DMS53 (cell line): ENCODE measurements at places on chromosomes 12 and 14.
A peak's percentile ranks its signal among the peaks of the same experiment; 100 is the strongest.

DNA sequence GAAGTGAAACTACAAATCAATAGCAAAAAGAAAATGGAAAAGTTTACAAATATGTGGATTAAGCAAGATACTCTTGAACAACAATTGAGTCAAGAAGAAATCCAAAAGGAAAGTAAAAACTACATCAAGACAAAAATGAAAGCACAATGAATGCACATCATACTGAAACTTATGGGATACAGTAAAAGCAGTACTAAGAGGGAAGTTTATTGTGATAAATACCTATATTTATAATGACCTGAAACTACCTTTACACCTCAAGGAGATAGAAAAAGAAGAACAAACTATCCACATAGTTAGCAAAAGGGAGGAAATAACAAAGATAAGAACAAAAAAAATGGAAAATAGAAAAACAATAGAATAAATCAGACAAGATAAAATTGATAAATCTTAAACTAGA is 375.0 kb downstream of the TRHDE start:
- no peak for DNase-seq

- DNase-seq = no peak
Observed at GRCh38 chr12:81874166-81874565, 115.0 kb upstream of the PPFIA2 start.

- peak; percentile 72 for DNase-seq
Observed at GRCh38 chr14:64671591-64671990, 32.6 kb upstream of the PLEKHG3 start.

DNA sequence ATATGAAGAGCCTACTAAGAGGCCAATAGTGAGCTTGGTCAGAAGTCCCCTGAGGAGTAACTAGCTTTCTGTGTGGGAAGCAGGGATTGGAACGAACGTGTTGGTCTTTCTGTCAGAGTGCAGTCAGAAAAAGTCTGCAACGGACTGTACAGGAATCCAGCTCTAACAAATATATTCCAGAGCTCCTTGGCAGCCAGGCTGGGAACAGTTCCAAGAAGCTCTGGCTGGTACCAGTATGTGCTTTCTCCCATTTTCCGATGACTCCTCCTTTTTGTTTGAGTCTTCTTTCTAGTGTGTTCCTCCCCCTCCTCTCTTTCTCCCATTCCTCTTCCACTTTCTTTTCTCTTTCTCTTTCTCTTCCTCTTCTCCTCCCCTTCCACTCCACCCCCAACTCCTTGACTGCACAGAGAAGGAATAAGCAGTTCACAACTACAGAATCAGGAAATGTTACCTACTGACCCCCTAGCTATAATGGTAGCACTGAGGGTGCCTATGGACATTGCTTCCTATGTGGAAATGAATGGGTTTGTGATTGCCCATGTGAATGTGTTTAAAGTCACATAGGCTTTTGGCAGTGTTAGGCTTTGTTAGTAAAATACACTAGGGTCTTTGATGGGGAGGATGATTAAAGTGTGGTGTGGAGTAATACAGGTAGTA is 59.9 kb downstream of the TTLL5 start:
- DNase-seq = no peak

DNA sequence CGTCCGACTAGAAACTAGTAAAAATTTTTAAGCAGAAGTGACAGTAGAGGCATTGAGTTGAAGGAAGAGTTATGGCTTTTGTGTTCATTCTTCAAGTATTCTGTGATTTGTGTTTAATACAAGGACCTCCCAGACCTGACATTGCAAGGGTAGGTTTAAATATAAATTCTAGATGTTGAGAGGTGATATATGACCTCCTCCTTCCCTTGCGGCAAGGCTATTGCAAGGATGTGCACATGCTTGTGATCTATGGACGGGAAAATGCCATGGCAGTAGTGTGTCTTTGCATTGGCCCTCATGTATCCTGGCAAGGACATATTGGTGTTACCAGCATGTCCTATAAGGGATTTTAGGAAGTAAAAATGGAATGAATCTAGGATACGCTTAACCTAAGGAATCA is 143.5 kb downstream of the NEDD1 start:
- no peak for DNase-seq

DNA sequence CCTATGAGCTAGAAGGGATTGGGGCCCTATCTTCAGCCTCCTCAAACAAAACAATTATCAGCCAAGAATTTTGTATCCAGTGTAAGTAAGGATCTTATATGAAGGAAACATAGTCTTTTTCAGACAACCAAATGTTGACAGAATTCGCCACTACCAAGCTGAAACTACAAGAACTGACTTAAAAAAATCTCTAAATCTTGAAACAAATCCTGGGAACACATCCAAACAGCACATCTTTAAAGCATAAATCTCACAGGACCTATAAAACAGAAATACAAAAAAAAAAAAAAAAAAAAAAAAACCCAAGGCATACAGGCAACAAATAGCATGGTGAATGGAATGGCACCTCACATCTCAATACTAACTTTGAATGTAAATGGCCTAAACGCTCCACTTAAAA is 41.3 kb upstream of the LMNTD1 start:
- DNase-seq = no peak

- no peak for DNase-seq
Observed at GRCh38 chr12:106511365-106511764, 71.4 kb upstream of the RFX4 start.

GRCh38 chr12:101935890-101936746 is 58.7 kb downstream of the DRAM1 start:
- DNase-seq = no peak

DNA sequence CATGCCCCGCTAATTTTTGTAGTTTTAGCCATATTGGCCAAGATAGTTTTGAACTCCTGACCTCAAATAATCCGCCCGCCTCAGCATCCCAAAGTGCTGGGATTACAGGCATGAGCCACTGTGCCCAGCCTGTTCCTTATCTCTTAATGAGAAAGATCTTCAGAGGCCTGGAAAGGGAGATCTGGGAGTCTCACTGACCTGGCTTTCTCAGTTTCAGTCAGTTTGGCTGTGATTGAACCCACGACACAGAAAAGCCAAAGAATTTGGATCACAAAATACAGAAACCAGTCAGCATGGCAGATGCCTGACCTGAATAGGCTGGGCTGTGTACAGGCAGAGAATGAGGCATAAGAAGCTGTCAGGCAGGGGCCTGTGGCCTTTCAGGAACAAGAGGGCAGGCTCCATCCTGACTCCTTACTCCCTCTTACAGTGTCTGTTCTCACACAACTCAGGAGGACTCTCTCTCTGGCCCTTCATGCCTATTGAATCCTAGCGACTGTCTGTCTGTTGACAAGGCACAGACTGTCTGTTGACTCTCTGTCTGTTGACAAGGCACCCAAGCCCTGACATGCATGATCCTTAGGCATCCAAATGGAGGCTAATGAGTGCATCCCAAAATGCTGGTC is 366.5 kb upstream of the CCDC196 start:
- DNase-seq = peak; percentile 13

DNA sequence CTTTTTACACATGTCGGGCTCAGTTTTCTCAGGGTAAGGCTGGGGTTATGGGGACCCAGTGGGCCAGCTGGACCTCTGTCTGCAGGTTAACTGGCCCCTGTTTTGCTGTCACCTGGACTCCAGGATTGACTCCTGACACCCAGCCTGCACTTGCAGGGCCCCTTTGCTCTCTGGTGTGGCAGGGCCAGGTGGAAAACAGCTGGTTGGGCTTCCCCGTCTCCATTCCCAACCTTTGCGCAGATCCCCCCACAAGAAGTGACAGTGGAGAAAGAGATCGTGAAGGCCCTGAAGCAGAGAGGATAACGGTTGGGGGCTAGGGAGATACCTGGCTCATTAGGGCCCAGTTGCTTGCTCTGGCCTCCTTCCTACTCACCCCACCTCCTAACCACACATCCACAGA is 1.5 kb upstream of the PPP1R1A start:
- DNase-seq = no peak

DNA sequence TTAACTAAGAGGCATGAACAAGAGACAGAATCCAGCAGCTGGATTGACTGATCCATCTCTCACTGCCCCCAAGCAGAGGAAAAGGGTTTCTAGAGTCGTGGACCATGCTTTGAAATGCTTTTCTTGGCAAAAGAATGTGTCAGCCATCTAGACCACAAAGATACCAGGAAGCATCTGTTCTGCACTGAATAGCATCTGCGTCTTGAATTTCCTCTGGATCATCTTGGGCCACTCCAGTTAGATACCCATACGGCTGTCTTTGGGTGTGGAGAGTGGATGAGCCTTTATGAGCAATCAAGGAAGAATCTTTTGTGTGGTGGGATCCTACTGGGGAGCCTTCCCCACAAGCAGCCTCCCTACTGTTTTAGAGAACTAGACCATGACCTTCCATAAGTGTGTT is 16.0 kb upstream of the RFX4 start:
- no peak for DNase-seq

DNA sequence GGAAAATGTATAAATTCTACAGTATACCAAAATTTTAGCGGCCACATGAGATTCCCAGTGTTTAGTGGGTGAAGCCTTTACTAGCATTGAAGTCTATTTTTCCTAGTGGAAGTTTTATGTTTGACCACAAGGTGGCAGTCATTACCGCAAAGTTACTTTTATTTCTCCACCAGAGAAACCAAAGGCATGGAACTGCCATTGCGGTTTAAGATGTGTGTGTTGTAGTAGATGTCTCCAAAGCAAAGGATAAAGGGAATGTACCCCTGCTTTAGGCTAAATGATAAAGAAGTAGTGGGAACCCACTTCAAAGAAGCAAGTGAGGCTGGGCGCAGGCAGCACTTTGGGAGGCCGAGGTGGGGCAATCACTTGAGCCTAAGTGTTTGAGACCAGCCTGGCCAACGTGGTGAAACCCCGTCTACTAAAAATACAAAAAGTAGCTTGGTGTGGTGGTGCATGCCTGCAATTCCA is 140.5 kb downstream of the PRKCH start:
- DNase-seq = peak; percentile 70

DNA sequence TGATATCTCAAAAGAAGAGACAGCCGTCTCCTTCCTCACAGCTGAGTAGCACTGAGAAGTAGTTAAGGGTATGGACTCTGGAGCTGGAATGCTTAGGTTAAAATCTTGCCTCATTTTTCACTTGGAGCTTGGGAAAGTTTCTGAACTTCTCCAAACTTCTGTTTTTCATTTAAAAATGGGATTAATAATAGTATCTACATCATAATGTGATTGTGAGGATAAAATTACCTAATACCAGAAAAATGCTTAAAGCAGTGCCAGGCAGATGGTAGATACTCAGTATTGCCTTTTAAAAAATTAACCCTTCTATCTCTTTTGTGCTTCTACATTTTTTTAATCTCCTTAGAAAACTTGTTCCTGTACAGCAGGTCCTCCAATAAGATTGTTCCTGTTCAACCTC is 63.1 kb downstream of the A2M start:
- DNase-seq = no peak

GRCh38 chr12:47901063-47901717 is 3.6 kb downstream of the VDR start:
- no peak for DNase-seq

DNA sequence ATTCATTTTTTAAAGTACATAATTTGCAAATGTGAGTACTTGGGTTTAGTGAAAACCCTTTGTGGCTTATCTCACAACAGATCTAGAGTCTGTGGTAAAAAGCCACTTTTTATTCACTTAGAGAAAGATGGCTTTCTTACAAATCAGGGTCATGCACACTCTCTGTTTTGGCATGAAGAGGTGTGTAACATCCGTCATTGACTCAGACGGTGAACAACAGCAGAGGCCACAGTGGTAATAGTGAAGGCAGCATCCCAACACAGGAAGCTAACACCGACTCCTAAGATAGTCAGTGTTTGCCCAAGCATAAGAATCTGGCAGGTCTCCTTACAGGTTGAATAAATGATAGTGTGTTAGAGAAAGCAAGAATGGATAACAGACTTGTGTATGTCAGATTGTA is 593.0 kb downstream of the SOX5 start:
- no peak for DNase-seq

GRCh38 chr12:68176257-68176656 is 16.7 kb upstream of the IFNG start:
- peak; percentile 59 for DNase-seq

- no peak for DNase-seq
Observed at GRCh38 chr12:120757226-120757742, 31.7 kb downstream of the ACADS start.

DNA sequence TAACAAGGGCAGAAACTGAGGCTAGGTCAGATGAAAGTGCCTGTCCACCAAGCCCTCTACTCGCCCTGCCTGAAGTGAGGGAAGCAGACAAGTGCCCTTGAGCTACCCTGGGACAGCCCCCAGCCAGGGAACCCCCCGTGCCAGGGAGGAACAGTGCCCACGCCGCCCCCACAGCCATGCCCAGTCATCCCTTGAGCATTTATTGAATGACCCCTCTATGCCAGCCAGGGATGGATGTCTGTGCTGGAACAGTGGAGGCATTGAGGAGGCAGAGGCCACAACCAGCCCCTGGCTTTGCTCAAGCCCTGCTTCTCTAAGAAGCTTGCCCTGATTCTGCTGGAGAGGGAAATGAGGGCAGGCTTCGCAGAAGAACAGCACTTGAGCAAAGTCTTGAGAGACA is 3.7 kb upstream of the AQP6 start:
- no peak for DNase-seq

GRCh38 chr14:73788317-73788598 is 63.4 kb upstream of the PTGR2 start:
- DNase-seq = no peak

DNA sequence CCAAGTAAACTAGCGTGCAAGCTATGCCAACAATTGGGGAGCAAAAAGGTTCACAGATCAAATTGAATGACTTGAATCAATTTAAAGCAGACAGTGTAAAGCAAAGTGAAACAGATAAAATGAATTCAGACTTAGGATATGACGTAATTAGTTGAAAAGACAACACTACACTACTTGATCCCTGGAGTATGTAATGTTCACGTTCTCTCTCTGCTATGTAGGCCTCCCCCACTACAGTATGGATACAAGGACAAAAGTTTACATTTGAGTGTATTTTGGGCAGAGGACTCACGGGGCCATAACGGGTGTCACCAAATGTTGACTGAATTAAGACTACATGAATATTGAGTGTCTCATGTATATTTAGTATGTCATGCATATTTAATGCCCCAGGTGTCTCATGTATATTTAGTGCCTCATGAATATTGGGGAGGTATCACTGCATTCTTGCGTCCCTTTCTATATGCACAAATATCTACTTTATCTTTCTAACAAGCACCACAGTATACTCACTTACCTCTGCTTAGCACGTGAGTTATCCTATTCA is 44.5 kb downstream of the RERGL start:
- DNase-seq = no peak

DNA sequence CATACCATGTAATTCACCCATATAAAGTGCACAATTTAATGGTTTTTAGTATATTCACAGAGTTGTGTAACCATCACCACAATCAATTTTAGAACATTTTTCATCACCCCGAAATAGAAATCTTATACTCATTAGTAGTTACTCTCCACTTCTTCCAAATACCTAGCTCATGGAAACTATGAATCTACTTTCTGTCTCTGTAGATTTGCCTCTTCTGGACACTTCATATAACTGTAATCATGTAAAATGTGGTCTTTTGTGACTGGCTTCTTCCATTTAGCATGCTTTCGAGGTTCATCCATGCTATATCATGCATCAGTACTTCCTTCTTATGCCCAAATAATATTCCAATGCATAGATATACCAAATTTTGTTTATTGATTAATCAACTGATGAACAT is 10.8 kb downstream of the DNAI7 start:
- DNase-seq = no peak

GRCh38 chr12:102759466-102759865 is 157.6 kb downstream of the PAH start:
- DNase-seq = no peak
